ENCODE measurements at places on chromosomes 7 and 10.

DNA sequence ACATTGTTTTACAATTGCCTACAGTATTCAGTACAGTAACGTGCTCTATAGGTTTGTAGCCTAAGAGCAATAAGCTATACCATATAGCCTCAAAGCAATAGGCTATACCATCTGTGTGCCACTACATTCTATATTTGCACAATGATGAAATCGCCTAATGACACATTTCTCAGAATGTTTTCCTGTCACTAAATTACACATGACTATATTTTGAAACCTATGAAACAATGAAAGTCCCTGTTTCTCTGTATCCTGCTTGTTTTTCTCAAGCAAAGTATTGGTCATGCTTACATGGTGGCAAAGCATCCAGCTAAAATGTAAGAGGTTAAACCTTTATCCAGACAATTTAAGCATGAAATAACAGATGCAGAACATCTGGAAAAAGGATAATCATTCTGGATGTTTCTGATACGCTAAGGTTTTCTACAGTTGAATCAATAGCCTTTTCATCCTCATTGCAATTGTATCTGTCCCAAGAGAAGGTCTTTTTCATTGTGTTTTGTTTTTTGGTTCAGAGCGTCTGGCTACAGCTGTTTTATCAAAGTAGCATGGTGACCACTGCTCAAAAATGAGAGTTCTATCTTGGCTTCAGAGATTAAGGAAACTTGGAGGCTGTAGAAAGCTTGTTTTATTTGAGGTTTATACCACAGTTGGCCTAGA is 81.7 kb downstream of the CSTF2T start:
- DNase-seq = no peak

- DNase-seq = no peak
Measured at GRCh38 chr7:130281260-130281659, 11.7 kb upstream of the CPA4 start.

GRCh38 chr10:59847326-59847725 is 59.0 kb downstream of the CCDC6 start:
- DNase-seq = no peak

DNA sequence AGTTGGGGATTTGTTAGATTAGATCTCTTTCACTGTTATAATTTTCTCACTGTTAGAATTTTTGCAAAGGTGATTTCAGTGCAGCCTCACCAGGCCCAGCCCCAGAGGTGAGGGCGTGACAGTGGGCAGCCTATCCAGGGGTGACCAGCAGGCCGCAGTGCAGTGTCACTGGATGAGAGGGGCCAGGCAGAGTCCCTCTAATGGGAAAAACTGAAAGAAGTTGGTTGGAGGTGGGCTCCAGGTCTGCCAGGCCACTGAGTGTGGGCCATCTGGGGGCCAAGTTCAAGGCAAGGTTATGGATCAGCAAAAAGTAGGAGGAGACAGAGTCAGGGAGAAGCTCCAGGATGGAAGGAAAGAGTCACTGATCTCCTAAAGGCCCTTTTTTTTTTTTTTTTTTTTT is 90.5 kb upstream of the SDK1 start:
- no peak for DNase-seq

- no peak for DNase-seq
Measured at GRCh38 chr7:23207021-23207420, 25.2 kb downstream of the NUP42 start.
